ENCODE measurements at places on chromosomes 5 and 9. TPM values are rescaled to one million over a fixed set of nuclear protein-coding genes. Genes with fewer than 3 reads are reported as not detected.

Gene SREK1IP1
- polyA plus RNA-seq: 13.2 TPM

DNA sequence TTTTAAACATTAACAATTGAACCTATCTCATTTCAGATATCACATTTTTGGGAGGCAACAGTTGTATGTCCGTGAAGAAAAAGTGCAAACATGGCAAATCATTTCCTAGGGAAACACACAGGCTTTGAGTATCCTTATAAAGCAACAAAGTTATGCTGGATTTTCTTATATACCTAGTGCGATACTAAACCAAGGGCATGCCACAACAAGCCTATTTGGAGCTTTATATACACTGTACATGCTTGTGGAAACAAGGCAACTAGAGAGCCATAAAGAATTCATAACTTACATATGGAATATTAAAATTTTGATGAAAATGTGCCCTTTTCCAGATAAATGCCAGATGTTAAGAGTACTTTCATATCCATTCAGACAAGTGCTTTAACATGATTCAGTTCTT, 191.4 kb downstream of the DCP2 start:
- DNase-seq: no peak

DNA sequence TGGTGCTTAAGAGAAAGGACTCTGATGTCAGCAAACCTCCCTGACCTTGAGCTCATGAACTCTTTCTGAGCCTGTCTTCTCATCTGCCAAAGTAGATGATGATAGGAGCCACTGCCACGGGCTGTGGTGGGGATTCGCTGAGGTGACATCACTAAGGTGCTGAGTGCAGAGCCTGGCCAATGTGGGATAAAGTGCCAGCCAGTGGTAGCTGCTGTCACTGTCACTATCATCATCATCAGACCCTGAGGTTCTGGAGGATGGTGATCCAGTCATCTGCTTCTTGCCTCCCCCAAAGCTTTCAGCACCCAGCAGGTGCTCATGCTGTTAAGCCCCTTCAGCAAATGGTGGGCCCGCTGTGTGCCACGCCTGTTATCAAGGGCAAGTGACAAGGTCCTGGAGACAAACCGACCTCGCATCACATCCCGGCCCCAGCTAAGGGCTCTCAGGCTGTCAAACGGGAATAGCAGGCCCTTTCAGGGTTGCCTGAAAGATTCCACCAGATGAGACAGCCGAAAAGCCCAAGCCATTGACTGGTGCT, 6.4 kb downstream of the FPGS start:
- DNase-seq: no peak

DNA sequence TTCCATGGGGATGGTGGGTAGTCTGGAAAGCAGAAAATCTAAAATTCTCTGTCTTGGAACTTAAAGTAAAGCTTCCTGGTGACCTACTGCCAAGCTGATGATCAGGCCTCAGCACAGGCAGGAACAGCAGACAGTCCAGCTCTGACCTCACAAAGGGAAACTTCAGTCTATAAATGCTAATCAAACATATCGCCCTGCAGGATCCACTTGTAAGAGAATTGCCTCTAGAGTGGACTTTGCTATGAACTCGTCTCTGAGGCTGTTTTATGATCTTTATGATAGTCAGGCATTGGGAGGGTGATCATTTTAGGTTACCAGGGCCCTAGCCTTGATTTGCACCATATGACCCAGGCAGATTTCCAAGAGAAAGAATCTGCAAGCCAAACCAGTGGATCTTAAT, 67.6 kb upstream of the SELENOP start:
- no peak for DNase-seq

DNA sequence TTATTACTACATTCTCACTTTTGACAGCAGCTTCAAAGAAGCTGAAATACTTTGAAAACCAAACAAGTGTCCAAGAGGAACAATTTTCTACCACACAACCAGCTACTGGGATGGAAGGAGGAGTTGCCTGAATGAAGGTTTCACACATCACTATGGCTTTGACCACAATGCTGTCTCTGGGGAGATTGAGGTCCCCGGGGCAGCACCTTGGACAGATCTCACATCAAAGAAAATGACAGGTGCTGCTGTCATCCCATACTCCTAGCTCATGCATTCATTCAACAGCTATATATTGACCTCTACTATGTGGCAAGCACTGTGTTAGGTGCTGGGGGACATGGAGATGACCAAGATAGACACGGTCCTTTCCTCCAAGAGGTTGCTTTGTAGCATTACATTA, 233.2 kb upstream of the RASEF start:
- no peak for DNase-seq

Gene WNT8A
- not detected for polyA plus RNA-seq

DNA sequence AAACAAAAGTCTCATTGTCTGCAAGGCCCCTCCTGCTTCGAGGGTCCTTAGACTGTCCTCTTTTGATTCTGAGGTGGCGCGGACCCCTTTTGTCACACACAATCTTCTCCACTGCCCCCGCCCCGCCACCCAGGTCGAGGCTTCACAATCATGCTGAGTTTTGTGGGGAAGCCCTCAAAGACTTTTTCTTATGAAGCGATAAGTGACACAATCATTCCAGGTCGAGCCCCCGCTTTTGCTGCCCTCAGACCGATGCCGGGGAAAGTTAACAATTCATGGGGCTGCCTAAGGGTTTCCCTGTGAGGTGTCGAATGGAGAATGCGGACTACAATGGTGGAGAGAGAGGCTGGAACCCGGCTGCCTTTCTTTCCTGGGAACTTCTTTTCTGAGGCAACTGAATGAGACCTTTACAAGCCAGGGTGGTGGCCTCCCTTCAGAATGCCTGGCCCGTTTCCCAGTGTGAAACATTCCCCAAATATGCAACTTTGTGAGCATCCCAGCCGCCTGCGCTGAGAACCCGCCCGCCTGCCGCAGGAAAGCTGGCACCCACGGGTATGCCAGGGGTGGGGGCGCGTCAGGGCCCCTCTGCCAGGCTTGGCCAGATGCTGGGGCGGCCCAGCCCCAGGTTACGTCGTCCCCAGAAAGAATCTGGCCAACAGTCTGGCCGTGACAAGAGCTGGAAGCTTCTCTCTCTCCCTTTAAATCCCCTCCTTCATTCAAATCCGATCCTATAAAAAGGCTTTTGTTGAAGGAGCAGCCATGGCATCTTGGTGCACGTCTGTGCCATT, 71.9 kb downstream of the MAP1B start:
- peak; percentile 85 for DNase-seq

DNA sequence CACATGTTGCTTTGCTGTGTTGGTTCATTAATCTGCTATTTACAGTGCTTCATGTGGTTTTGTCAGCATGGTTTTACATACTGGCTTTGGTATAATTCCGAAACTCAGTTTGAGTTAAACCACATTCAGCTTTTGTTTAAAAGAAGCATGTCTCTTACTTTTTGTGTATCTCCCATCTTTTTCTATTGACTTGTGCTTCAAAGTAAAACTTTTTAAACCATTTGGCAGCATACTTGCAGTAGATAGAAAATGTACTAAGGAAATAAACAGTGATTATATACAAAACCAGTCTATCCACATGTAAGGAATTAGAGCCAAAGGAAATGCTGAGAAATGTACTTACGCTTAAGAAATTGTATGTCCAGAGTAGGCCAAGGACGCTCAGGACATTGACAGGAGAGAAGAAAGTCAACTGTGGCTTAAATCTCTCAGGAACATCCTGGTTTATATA, 286.9 kb downstream of the ARHGEF28 start:
- DNase-seq: peak; percentile 63

Gene CAPSL
- polyA plus RNA-seq: not detected

- no peak for DNase-seq
Observed at GRCh38 chr5:50328193-50328729, 112.8 kb downstream of the EMB start.

DNA sequence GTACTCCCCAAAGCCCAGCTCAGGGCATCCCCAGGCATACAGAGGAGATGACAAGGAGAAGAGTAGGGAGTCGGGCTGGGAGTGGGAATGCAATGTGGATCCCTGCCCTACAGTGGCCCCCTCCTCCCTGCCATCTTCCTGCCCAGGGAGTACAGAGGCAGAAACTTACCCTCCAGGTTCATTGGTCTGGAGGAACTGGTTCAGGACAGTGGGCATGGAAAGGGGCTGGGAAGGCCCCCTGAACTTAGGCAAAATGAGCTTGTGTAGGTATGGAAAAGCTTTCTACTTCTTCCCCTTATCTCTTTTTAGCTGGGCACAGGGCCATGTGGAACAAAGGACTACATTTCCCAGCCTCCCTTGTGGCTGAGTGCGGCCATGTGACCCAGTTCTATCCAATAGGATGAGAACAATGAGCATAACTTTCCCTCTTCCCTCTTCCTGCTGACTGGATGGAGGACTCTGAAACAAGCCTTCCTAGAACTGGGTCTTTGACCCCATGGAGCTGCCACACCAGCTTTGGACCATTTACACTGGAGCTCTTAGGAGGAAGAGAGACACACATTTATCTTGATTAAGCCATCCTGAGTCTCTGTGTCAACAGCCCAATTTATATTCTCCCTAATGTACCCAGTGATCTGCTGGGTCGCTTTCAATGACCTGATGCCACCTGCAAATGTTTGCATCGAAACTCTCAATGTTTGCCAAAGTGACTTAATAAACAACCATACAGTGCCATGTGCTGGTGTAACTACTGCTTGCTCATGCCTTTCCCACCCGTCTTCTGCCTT, 25.0 kb upstream of the HMCN2 start:
- peak; percentile 80 for DNase-seq

GRCh38 chr9:110257097-110257841, 962 bp upstream of the TXN start:
- no peak for DNase-seq

DNA sequence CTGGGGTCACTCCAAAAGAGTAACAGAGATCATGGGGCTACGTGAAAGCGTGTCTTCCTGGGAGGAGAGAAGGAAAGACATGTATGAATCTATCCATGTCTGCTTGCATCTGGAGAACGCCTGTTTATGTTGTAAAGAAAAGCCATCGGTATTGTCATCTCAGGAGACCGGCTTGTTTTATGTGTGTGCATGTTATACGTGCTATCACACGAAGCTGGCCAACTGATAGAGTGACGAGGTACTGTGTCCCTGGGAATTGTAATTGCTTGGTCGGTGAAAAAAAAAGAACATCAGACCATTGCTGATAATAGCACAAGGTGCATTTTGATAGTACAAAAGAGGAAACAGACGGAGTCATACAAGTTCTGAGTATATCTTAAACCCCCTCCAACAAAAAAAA, 370 bp upstream of the CDH6 start:
- no peak for DNase-seq

GRCh38 chr5:110634475-110634874, 92.0 kb downstream of the TMEM232 start:
- DNase-seq: no peak

- DNase-seq: no peak
Observed at GRCh38 chr5:94707359-94707758, 88.9 kb downstream of the SLF1 start.

- no peak for DNase-seq
Observed at GRCh38 chr5:113357696-113358476, 76.9 kb downstream of the TSSK1B start.

DNA sequence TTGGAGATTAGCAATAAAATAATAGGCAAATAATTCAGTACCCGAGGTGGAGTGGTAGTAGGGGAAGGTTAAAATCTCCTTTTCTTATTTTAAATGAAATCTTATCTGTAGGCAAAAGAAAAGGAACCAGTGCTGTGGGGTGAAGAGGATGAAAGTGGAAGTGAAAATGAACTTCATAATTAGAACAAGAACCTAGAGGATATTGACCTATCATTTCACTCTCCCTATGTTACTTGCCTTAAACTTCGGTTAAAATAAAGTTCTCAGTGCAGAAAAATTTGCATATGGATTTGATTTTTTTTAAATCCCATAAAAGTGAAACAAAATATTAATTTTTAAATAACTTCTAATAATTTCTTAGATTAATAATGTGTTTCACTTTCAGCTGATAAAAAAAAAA, 1094.9 kb upstream of the C9orf72 start:
- DNase-seq: no peak

- peak; percentile 58 for DNase-seq
Observed at GRCh38 chr9:116152390-116152789, 1.2 kb upstream of the PAPPA start.

DNA sequence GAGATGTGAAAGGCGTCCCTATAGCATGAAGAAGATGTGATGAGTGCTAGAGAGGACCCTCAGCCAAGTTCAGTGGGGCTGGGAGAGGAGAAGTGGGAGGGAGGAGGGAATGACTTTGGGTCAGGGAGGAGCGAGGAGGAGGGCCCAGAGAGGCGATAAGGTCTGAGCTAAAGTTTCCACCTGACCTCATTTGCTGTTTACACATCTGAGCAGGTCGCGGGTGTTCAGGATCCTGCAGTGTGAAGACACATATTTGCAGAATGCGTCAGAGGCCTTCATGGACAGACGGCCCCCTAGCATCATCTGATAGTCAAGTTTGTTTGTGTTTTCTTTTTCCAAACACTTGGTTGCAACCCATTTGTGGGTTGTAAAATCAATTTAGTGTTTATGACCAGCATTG, 18.9 kb upstream of the IGFBPL1 start:
- DNase-seq: no peak

DNA sequence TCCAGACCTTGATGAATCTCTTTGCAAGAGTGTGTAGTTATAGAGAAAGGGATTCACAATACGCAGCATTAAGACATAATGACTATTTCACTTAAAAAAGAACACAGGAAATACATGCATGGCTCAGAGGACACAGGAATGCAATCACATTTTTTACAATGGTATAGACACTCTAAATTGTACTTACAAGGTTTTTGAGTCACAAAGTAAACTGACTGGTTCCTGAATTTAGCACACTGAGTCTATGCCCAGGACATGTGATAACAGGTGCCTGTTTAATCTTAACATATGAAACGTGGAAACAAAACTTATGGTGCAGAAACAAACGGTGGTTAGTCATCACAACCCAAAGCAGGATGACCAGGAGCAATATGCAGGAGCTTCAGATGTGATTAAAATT, 6.7 kb downstream of the EPB41L4A start:
- no peak for DNase-seq

Gene PANK3
- polyA plus RNA-seq: 54.1 TPM

GRCh38 chr9:138102246-138103051, 224.9 kb downstream of the CACNA1B start:
- no peak for DNase-seq

Gene OGN
- polyA plus RNA-seq: 618 TPM

DNA sequence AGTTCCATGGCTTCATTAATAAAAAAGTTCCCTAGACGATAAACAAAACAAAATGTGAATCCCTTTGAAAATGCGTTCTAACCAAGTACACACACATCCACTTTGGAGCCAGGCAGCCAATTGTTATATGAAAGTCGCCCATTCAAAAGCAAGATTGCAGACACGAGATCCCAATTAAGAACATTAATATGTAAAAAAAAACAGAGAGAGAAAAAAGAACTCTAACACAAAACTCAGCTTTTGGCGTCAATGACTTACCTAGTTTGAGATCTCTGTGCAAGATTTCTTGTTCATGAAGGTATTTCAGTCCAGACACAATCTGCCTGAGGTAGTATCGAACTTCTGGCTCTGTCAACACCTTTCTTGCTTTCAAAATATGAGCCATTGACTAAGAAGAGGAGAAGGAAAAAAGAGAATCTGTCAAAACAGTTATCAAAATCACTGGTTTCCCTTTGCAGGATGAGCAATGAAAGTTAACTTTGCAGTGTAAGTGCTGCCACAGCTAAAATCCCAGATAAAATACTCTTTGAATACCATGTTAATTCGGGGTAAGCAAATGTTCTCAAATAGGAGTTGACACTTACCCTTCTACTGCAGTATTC, 1.6 kb downstream of the PLK2 start:
- no peak for DNase-seq
